ENCODE measurements at places on chromosomes 3 and 15. TPM values are rescaled to one million over a fixed set of nuclear protein-coding genes. Genes with fewer than 3 reads are reported as not detected.
A peak's percentile ranks its signal among the peaks of the same experiment; 100 is the strongest.

Gene SLC2A2
- total RNA-seq = not detected

Gene GABRB3
- 4.4 TPM for total RNA-seq

Gene HTD2
- 8.7 TPM for total RNA-seq

Gene NR2F2
- 150 TPM for total RNA-seq

- H3K4me1 ChIP-seq = peaks cover 18% of the 10 kb centered on the region
- H3K27me3 ChIP-seq = peaks cover 3% of the 10 kb centered on the region
- no peak for DNase-seq
- no peaks in the 10 kb centered on the region for H3K36me3 ChIP-seq
- H3K4me3 ChIP-seq = no peak overlapping the region
- H3K27ac ChIP-seq = no peak overlapping the region
These were observed 29.4 kb downstream of the PGPEP1L start for GRCh38 chr15:98978153-98978552.

GRCh38 chr3:50242851-50243542 lies 7.0 kb downstream of the GNAI2 start:
- H3K36me3 ChIP-seq = peaks cover 6% of the 10 kb centered on the region
- peaks cover 6% of the 10 kb centered on the region for H3K27me3 ChIP-seq
- DNase-seq = no peak
- H3K4me3 ChIP-seq = peak overlapping the region; percentile 41
- H3K27ac ChIP-seq = peak overlapping the region; percentile 96

- no peaks in the 10 kb centered on the region for H3K36me3 ChIP-seq
- H3K4me1 ChIP-seq = peaks cover 18% of the 10 kb centered on the region
- no peak overlapping the region for H3K4me3 ChIP-seq
- no peak overlapping the region for H3K27ac ChIP-seq
- no peak for DNase-seq
These were observed 9.0 kb upstream of the RPS17 start for GRCh38 chr15:82549199-82549665.

DNA sequence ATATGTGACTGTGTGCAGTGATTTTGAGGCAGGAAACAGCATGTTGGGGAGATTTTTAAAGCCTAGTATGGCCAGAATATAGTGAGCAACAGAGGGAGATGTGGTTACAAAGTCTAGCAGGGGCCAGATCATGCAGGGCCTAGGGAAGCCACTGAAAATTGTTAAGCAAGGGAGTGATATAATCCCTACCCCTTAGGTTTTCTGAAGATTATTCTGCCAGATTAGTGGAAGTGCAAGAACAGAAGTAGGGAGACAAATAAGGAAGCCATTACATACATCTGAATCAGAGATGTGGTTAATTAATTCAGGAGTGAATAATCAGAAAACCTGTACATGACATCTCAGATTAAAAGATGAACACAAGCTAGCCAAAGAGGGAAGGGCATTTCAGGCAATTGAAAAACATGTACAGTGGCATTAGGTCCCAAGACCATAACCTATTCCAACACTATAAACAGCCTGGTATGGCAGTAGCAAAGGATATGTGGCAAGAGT lies 54.8 kb downstream of the MSL2 start:
- H3K27me3 ChIP-seq = no peaks in the 10 kb centered on the region
- H3K27ac ChIP-seq = peak overlapping the region; percentile 87
- peak; percentile 7 for DNase-seq
- H3K4me1 ChIP-seq = peaks cover 40% of the 10 kb centered on the region

DNA sequence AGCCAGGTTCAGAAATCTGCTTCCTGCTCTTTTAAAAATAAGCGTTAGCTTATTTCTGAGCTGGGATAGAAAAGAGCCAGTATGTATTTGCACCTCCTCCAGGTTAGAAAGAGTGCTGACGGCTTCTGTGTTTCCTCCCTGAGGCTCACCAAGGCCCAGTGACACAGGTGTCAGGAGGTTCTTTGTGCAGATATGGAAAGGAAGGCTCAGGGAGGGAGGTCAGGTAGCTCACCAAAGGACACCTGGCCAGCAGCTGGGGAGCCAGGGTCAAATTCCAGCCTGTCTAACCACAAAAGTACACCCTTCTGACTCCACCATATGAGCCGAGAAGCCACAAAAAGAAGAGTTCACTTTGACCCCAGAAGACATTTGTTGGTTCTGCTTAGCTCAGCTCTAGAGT lies 201.0 kb upstream of the WNT5A start:
- H3K27ac ChIP-seq = no peak overlapping the region
- H3K4me3 ChIP-seq = no peak overlapping the region
- peaks cover 28% of the 10 kb centered on the region for H3K4me1 ChIP-seq
- no peak for DNase-seq
- no peaks in the 10 kb centered on the region for H3K36me3 ChIP-seq

DNA sequence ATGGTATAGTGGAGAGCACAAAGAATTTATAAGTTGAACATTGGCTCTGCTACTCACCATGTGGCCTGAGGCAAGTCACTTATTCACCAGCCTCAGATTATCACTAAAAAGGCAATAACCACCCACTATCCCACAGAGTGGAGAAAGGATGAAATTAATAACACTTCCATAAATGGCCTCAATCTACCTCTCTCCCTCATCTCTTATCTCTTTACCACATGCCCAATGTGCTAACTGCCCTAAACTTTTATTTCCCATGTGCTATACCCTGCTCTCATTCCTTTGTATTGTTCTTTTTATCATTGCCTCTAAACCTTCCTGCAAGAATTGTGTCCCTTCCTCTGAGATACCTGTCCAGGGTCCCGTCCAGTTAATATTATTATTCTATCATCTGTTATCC lies 26.0 kb downstream of the SLC12A6 start:
- no peak for DNase-seq
- no peaks in the 10 kb centered on the region for H3K27me3 ChIP-seq
- H3K4me3 ChIP-seq = no peak overlapping the region
- no peak overlapping the region for H3K27ac ChIP-seq
- peaks cover 13% of the 10 kb centered on the region for H3K4me1 ChIP-seq
